ENCODE measurements at places on chromosomes 12 and 14. TPM values are rescaled to one million over a fixed set of nuclear protein-coding genes. Genes with fewer than 3 reads are reported as not detected.

COA8 gene
- 37.4 TPM for total RNA-seq

IL26 gene
- total RNA-seq = not detected

EFCAB11 gene
- 24.6 TPM for total RNA-seq

PZP gene
- not detected for total RNA-seq

A2ML1 gene
- total RNA-seq = 4.5 TPM

ART4 gene
- 0.44 TPM for total RNA-seq

APOF gene
- not detected for total RNA-seq

TAS2R10 gene
- total RNA-seq = 5.8 TPM

CPNE6 gene
- 5.9 TPM for total RNA-seq

CLEC6A gene
- total RNA-seq = 0.27 TPM

PLBD1 gene
- 13.8 TPM for total RNA-seq

DPPA3 gene
- not detected for total RNA-seq

KRT6A gene
- total RNA-seq = 1.2 TPM

FITM1 gene
- 11.4 TPM for total RNA-seq

GPR132 gene
- total RNA-seq = 0.66 TPM

CCT2 gene
- total RNA-seq = 230 TPM

TEX22 gene
- total RNA-seq = 1.6 TPM

RNU6-8 gene
- not detected for total RNA-seq

TDRD9 gene
- total RNA-seq = 11.0 TPM

BTBD7 gene
- 45.7 TPM for total RNA-seq

LTB4R2 gene
- 6.9 TPM for total RNA-seq

B4GALNT1 gene
- total RNA-seq = 9.6 TPM

ANAPC5 gene
- 196 TPM for total RNA-seq

TAS2R14 gene
- 21.2 TPM for total RNA-seq

DCN gene
- total RNA-seq = 932 TPM

CMKLR1 gene
- total RNA-seq = 4.0 TPM

LRTM2 gene
- 3.8 TPM for total RNA-seq

TMEM179 gene
- total RNA-seq = 24.7 TPM

SRGAP1 gene
- 13.7 TPM for total RNA-seq

HOXC12 gene
- total RNA-seq = not detected

NPFF gene
- not detected for total RNA-seq

SLC17A8 gene
- total RNA-seq = 3.6 TPM

SLC6A15 gene
- total RNA-seq = 71.4 TPM

C1S gene
- 91.4 TPM for total RNA-seq

SERPINA9 gene
- not detected for total RNA-seq

TPPP2 gene
- total RNA-seq = not detected

CLEC2D gene
- total RNA-seq = 17.5 TPM

NEUROD4 gene
- 367 TPM for total RNA-seq

PCNX1 gene
- 147 TPM for total RNA-seq

NXPH4 gene
- total RNA-seq = 23.4 TPM

MFAP5 gene
- 96.9 TPM for total RNA-seq

DTX1 gene
- total RNA-seq = 19.1 TPM

GPR68 gene
- total RNA-seq = 2.1 TPM

PCED1B gene
- total RNA-seq = 0.82 TPM
